ENCODE measurements at places on chromosomes 2 and 18.

GRCh38 chr2:186968277-186968676 is 119.3 kb upstream of the ZSWIM2 start:
- no peak for DNase-seq

- no peak for DNase-seq
These were observed 31.9 kb upstream of the NRP2 start for GRCh38 chr2:205650450-205650849.

DNA sequence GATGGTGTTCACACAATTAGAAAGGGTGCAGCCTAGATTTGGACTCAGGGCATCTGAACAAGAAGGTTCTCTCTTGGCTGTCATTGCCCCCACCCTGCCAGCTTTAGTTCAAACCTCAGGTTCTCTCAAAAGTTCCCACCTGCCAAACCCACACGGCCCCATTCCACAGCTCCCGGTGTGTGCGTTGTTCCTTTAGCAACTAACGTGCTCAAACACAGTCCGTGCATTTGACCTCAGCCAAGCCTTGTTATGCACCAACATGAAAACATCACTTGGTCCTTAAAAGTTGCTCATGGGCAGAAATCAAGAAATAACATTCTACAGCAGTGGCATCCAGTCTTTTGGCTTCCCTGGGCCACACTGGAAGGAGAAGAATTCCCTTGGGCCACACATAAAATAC is 32.0 kb downstream of the LOXHD1 start:
- no peak for DNase-seq

- DNase-seq = peak; percentile 25
These were observed 14.6 kb upstream of the AFG3L2 start for GRCh38 chr18:12391487-12392165.

DNA sequence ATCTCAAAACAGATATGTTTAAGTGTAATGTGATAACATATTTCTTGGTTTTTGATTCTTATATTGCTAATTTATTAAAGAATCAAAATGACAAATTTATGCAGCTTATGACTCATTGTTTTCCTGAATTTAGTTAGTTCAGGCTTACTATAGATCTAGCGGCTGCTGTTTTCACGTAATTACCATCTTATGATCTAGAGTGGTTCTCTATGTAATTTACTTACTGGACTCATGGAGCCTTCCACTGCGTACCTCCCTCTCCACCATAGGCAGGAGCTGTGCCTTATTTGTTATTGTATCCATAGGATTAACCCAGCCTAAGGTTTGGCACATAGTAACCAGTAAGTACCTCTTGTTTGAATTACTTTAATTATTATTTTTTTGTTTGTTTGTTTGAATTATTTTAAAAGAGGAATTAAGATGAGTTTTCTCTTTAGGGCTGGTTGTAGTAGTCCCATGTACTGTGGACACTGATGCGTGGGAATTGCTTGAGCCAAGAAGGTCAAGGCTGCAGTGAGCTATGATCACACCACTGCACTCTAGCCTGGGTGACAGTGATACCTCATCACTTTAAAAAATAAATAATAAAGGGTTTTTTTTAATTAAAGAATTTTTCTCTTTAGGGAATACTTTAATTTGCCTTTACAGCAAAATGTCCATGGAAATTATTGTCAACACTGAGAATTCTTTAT is 165.5 kb downstream of the PHLPP1 start:
- DNase-seq = no peak

GRCh38 chr2:183348492-183348891 is 224.2 kb downstream of the NUP35 start:
- no peak for DNase-seq

- DNase-seq = no peak
These were observed 58.6 kb downstream of the LCLAT1 start for GRCh38 chr2:30505500-30506180.

All from activated T-helper 9 cell treated with anti-CD3 and anti-CD28 coated beads, Interleukin-2, amount 50 U/mL, for 16 hours (primary cell).